Activated T-cell treated with anti-CD3 and anti-CD28 coated beads, Interleukin-2, amount 50 U/mL, for 4 hours (primary cell): ENCODE measurements at places on chromosomes 12 and 14. TPM values are rescaled to one million over a fixed set of nuclear protein-coding genes. Genes with fewer than 3 reads are reported as not detected.

The ZDHHC22 gene
- total RNA-seq: not detected

- DNase-seq: no peak
Observed at GRCh38 chr14:69043596-69044260, 64.6 kb upstream of the ACTN1 start.

DNA sequence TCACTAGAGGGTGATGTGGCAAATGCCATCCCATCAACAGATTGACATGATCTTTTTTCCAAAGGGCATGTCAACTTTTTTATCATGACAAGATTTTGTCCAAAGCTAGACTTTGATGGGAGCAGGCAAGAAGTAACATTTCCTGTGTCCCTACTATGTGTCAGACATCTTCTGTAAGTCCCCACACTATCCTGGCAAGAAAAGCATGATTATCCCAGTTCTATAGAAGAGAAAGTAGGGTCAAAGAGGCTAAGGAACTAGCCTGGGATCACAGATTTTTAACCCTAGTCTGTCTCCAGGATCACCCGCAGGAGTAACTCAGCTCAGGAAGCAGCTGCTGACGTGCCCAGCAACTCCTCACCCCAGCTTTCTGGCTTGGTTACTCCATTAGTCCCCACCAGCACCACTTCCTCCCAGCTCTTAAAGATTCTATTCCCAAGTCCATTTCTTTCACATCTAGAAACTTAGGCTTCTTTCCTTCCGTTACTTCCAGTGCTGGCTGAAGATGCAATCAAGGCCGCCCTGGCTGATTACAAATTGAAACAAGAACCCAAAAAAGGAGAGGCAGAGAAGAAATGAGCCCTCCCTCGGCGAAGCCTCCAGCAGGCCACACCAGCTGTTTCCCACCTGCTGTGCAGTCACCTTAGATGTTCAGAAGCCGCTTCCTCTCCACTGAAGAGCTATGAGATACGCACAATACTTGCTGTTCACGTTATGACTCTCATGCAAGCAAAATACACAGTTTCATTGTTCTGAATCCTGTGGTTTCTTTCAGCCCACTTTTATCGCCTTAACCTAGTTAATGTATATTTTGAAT lies 6.2 kb downstream of the ISCU start:
- DNase-seq: peak; percentile 39

The CAPS2 gene
- total RNA-seq: 0.79 TPM

DNA sequence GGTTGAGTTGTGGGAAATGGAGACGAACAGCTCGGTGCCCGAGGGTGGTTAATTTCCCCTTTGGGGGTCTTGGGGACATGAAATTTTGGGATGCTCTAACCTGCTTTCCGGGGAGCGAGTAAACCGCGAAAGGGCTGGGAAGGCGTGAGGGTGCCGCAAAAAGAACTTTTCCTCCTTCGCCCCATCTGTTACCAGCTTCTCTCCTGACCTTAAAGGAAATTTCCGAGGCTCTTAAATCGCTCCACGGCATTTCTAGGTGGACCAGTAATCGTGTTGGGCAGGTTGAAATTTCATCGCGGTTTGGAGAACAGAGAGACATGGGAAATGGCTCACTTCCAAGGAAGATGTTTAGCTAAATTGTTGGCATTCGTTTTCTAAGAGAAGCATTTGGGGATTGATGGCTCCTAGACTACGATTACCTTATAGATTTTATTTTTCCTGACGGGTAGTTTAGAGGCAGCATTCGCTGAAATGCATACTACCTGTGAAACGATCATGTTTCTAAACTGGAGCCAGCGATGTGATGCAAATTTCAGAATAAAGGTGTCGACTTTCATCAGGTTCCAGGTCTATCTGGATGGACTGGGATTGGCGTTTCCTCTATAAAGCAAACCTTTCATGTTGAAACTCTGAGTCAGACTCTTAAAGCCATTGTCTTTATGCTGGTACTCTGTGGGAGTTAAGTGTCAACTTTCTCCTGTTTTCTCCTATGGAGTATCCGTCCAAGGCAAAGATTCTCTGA lies 414.5 kb downstream of the PCNX1 start:
- DNase-seq: no peak

DNA sequence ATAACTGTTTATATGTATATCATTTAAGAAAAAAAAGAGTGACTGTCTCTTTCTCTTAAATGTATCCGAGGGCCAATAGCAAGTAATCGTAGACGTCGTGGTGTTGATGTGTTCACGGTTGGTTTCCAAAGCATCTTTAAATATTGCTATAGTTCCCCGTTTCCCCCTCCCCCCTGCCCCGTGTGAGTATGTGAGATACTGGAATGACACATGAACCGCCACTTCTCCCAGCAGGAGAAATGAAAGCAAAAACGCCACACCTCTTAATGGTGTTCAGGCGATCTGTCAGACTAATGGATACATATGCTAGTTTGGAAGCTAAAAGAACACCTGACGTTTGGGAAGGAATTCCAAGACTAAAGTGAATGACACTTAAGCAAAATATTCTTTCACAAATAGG lies 258.3 kb downstream of the FOXN3 start:
- DNase-seq: no peak

The PLEKHD1 gene
- 0.05 TPM for total RNA-seq

GRCh38 chr14:48814562-48814961 lies 771.6 kb downstream of the RPS29 start:
- no peak for DNase-seq

GRCh38 chr12:101653503-101653902 lies 43.9 kb upstream of the CHPT1 start:
- no peak for DNase-seq

DNA sequence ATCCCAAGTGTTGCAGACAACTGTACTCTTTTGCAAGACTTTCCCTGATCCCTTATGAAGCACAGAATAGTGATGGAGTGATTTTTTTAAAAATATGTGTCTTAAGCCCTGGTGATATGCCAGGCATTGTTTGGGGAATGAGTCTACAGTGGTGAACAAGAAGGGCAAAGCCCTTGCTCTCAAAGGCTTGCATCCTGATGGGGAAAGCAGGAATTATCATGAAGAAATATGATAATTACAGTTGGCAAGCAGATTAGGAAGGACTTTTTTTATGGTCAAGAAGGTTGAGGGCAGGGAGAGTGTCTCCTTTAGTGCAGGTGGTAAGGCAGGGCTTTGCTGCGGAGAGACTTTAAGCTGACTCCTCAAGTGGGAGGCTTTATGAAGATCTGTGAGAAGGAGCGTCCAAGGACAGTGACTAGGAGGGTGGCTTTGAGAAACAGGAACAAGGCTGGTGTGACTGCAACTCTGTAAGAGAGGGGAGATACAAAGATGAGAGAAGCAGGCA lies 100.2 kb downstream of the SYNE2 start:
- DNase-seq: no peak

DNA sequence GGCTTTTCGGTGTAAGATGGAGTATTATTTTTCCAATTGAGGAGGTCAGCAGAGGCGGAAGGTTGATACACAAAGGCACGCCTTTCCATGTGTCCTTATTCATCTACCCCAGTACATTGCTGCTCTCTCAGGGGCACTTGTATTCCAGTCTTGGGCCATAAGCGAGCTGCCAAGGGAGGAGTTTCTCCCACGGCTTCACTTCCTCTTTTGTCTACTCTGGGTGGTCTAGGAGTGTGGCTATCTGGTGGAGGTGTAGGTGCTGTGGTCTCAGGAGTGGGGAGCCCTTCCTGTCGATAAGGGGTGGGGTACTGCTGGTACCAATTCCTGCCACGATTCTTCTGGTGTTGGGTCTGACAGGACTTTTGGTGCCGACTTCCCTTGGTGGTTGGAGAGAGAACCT lies 73.4 kb downstream of the GAS2L3 start:
- DNase-seq: no peak

The TMEM132C gene
- not detected for total RNA-seq

GRCh38 chr12:109875572-109876131 lies 4.7 kb downstream of the GLTP start:
- no peak for DNase-seq

DNA sequence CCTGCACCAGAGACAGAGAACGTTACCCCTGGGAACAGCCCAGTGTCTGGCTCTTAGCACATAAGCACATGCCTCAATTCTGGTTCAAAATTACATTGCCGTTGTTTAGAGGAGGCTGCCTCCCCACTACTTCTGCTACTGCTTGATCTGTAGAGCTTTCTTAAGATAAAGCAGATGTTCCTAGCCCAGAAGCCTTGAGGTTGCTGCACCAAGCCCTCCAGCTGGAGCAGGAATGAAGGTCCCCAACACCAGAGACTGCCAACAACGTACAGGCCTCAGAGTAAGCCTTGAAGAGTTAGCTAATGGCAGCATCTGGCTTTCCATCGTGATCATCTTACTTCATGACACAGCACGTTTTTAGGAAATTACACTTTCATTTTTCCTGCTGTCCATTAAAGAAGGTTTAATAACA lies 34.7 kb upstream of the AMIGO2 start:
- no peak for DNase-seq

The CEP83 gene
- total RNA-seq: 27.8 TPM

DNA sequence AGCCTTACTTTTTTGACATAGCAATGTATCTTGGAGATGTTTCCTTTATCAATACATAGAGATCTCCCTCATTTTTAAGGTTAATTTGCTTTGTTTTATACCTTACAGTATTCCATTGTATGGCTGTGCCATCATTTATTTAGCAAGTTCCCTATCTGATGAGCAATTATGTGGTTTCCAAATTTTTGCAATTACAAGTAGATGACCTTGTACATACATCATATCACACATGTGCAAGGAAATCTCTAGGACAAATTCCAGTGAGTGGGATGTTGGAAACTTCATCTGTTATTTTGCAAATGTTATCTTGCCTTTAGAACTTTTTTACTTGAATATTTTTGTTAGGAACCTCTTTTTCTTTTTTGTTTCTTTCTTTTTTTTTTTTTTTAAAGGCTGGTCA lies 49.7 kb downstream of the DRAM1 start:
- DNase-seq: no peak

The GYS2 gene
- 0.08 TPM for total RNA-seq

DNA sequence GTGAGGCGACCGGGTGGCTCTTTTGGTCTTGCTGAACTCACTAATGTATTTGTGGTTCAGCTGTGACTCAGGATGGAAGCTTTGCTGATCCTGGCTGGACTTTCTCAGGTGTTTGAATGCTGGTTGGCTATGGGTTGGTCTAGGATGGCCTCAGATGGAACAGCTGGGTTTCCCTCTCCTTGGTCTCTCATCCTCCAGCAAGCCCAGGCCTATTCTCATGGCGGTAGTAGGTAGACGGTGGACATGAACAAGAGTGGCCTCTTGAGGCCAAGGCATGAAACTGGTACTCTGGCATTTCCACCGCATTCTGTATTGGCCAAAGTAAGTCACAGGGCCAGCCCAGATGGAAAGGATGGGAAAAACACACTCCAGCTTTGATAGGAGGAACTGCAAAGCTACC lies 11.8 kb upstream of the POLR3B start:
- DNase-seq: no peak

The RND1 gene
- 2.0 TPM for total RNA-seq

DNA sequence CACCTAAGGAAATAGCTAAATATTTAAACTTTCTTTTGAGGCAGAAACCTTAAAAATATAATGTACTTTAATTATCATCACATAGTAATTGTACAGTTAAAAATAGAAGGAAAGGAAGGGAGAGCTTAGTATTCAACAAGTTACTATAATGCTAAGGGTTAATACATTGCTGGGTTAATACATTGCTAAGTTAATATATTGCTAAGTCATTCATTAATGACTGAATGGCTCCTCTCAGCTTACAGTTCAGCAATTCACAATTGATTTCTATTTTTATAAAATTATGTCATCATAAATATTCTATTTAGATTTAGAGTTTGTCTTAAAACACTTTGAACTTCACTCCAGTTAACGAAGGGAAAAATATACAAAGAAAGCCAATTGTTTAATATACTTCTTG lies 207.9 kb downstream of the BMP4 start:
- DNase-seq: no peak

DNA sequence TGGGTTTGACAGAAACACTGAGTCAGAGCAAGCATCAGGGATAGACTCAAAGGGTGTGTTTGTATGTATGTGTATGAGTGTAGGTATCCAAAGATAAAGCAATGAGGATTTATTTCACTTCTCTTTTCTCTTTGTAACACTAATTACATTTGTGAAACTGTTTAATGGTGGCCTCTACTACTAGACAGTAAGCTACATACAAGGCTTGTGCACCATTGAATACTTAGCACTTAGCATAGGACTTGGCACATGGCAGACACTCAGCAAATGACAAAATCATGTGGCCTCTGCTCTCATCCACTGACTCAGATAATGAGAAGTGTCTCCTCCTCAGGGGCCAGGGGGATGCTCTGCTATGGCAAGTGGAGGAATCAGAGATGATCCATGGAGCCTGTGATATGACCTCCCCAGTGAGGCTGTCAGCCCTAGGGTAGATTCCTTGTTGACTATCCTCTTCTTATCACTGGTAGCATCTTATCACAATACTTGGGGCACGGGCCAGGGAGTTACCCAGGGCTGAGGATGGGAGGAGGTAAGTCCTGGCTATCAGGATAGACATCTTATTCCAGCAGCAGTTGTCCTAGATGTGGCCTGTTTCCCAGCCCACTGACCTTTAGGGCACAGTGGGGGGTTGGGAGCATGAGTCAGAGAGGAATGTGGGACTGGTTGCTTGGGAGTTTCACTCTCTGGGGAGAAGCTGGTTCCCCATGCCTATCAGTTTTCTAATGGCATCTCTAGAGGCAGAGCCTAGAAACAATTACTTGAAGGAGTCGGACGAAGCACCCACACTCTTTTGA lies 71.2 kb upstream of the HOXC13 start:
- no peak for DNase-seq

- no peak for DNase-seq
Observed at GRCh38 chr14:76761960-76762410, 717 bp downstream of the VASH1 start.

DNA sequence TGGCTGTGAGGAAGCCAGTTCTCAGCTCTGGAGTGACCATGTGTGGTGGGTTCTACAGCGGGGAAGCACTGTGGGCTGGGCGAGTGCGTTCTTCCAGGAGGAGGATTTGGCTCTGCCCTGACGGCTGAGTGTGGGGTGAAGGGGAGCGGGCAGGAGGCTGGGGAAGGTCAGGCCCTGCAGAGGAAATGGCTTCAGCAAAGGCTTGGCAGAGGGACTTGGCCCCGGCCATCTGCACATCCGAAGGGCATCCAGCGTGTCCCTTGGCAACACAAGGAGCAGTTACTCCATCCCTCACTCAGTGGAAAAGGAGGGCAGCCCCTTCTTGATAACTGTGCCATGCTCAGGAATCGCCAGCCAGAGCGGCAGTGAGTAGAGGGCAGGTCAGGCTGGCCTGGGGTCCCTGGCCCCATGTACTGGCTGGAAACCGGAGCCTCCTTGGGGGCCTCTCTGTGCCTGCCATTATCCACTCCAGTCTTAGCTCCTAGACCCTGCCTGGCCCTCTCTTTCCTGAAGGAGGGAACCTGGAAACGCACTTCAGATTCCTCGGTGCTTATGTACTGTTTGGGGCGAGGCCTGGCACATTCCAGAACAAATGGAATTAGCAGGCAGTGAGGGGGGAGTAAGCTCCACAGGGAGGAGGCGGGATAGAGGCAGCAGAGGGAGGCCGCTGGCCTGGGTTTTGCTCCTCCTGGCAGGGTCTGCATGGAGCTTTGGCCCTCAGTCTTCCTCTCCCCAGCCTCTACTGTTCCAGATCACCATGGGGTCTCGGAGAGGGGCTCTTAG lies 133.6 kb upstream of the NCOR2 start:
- no peak for DNase-seq

GRCh38 chr12:91965781-91966180 lies 179.9 kb downstream of the BTG1 start:
- DNase-seq: no peak

The RFX4 gene
- total RNA-seq: not detected

GRCh38 chr12:118467641-118468305 lies 91.4 kb downstream of the SUDS3 start:
- DNase-seq: no peak
